ENCODE measurements at places on chromosomes 2 and 18.
A peak's percentile ranks its signal among the peaks of the same experiment; 100 is the strongest.

- DNase-seq, result no peak
These were observed 240.7 kb downstream of the SH3RF3 start for GRCh38 chr2:109369671-109370191.

GRCh38 chr2:63658176-63658968 is 69.6 kb downstream of the MDH1 start:
- no peak for DNase-seq

DNA sequence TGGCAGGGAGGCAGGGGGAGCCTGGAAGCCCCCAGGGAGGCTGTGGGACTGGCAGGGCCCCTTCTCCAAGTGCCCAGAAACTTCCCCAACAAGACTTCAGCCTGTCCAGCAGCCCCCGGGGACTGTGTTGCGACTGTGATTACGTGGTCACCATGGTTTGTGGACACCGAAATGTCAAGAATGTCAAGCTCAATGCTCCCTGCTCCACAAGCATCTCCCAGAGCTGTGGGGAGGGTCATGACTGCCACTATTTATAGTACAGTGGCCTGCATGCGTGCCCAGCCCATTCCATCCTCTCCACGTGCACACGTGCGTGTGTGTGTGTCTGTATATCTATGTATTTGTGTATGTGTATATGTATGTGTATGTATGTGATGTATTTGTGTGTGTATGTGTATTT is 93.8 kb upstream of the MBOAT2 start:
- no peak for DNase-seq

DNA sequence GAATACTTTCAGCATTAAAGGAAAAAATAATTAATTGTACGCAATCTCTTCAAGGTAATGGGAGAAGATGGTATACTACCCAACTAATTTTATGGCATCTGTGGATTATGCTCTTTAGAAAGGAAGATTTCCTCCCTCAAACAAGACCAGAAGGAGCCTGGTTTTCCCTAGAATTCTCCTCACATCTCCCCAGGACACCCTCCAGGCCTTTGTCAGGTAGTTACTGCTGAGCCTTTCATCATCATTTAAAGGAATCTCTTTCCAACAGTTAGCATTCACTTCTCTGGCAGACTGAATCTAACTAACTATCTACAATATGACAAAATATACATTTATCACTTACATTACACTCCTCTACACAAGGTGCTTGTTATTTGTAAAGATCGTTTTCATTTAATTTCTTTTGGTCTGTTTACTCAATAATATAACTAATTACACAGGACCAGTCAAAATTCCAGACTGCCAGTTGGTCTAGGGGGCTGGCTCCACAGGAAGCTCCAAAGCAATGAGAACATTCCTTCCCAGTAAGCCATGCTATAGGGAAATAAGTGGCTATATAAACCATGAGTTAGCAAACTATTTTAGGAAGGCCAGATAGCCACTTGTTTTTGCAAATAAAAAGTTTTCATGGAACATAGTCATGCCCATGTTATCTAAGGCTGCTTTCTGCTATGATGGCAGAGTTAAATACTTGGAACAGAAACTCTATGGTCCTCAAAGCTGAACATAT is 19.1 kb downstream of the ZNF24 start:
- no peak for DNase-seq

GRCh38 chr2:64979744-64980143 is 9.5 kb upstream of the SLC1A4 start:
- DNase-seq, result no peak

- DNase-seq, result no peak
These were observed 5.6 kb upstream of the WDR7 start for GRCh38 chr18:56645415-56646016.

GRCh38 chr2:22513563-22513962 is 871.4 kb upstream of the KLHL29 start:
- no peak for DNase-seq

DNA sequence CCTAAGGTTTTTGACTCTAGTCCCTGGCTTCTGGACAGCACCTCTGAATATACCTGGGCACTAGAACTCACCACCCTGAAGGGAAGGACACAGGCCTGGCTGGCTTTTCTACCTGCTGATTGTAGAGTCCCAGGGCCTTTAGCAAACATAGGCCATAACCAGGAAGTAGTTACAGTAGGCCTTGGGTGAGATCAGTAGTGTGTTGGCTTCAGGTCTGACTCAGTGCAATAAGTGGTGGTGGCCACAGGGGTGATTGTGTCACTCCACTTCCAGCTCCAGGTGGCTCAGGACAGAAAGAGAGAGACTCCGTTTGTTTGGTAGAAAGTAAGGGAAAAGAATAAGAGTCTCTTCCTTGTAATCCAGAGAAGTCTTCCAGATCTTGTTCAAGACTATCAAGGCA is 101.7 kb upstream of the LGALSL start:
- DNase-seq, result no peak

DNA sequence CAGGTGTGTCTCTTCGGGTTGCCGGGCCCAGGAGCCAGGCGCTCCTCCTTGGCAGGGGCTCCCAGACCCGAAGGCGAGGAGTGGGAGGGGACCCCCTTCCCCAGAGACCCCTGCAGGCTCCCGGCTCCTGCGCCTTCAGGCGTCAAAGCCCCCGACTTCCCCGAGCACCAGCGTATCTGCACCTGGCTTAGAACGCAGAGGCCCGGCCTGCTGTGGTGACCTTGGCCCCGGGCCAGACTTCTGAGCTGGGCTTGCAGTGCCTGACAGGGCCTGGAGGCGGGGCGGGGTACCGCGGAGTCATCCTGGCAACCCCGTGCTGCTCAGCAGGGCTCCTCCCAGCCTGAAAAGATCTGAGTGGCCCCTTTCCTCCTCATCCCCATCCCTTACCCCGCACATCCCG is 27.0 kb downstream of the SKA1 start:
- DNase-seq, result no peak

DNA sequence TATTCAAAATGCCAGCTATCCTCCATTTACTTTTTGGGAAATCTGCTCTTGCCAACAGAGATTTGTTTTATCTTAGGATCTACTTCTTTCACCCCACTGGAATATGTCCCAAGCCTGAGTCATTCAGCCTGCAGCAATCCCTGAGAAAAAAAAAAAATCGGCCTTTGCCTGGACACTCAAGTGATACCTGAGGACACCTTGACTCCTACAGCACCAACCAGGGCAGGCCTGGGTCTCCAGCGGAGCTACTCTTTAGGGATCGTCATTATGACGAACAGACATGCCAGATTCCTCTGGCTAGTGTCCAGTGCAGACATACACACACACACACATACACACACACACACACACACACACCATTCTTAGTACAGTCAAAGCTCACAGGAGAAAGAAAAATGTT is 2.2 kb upstream of the UGT1A6 start:
- no peak for DNase-seq

DNA sequence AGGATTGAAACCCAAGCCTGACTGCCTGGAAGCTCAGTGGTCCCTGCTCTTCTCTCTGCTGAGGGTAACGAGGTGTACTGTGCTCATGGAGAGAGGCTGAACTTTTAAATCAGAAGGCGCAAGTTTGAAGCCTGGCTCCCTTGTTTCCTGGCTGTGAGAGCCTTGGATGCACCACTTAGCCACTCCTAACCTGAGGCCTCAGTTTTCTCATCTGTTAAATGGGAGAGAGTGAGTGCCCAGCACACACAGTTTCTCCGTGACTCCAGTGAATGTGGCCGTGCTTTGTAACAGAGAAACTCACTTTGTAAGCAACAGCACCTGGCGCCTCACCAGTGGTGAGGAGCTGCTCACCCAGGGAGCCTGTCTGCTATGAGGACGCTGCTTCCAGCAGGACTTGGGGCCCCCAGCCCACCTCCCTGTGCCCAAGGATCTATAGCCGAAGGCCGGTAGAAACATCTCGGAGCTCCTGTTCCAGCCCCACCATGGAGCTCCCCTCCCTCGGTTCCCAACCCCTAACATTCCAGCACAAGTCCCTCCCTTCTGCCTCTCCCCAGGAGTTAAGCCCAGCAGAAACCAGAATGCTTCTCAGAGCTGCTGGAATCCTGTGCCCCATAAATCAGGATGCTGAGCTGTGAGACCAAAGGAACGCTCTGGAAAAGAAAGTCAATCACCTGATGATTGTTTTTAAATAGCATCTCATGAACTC is 20.3 kb upstream of the KCNK3 start:
- no peak for DNase-seq

- no peak for DNase-seq
These were observed 87.8 kb downstream of the KCTD1 start for GRCh38 chr18:26460449-26461091.

DNA sequence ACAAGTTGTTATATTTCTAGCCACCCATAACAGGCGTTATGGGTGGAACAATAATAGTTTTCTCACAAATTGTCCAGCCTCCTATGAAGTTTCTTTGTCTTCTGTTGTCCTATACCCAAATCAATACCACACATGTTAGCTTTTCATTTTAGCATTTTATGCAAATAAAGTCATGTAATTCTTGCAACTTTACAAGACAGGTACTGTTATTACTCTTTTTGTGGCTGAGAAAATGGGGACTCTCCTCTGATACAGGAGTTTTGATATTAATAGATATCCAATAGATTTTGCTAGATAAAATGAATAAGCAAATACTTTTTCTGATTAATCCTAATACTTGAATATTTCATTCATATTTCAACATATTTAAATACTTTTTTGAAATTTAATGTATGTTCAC is 151.0 kb downstream of the PMAIP1 start:
- no peak for DNase-seq

- no peak for DNase-seq
These were observed 135.0 kb upstream of the DOK6 start for GRCh38 chr18:69265656-69266055.

DNA sequence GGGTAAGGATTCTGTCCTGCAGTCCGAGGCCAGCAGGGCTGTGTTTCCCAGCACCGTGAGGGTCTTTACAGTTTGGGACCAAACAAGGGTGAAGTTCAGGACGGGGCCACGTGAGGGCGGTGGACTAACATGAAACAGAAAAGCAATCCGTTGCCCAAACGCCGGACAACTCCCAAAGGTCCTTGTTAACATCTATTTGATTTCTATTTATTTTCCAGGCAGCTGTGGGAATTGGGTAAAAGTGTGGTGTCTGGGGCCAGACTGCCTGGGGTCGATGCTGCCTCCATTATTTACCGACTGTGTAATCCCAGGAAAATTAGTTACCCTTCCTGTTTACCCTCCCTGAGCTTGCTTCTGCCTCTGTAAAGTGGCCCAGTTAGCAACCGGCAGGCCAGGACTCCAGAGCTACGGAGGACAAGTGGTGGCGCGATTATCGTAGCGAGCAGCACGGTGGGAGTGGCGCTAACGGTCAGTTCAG is 66.3 kb upstream of the TCF7L1 start:
- DNase-seq, result peak; percentile 63

DNA sequence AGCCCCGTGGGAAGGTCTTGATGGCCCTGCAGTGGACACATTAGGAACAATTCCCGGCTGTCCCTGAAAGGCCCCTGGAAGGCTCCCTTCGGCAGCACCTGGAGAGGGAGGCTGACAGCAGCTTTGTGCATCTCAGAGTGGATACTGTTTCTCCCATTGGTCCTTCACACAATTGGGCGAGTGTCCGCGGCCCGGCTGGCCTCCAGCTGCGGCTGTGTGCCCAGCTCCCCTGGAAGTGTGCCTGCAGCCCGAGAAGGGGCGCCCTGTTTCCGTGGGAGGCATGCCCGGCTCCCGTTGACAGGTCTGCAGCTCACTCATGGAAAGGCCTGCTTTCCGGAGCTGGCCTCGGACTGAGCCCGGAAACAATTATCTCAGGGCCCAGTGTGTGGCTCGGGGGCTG is 103.7 kb downstream of the LPIN1 start:
- DNase-seq, result no peak

GRCh38 chr2:67952066-67952465 is 110.7 kb downstream of the C1D start:
- no peak for DNase-seq

Data from Panc1 (cell line).